ENCODE measurements at places on chromosomes 5 and 9. TPM values are rescaled to one million over a fixed set of nuclear protein-coding genes. Genes with fewer than 3 reads are reported as not detected.

Gene MGAT4B
- 93.8 TPM for total RNA-seq

Gene KLF4
- total RNA-seq: 33.1 TPM

Gene OGN
- 18.1 TPM for total RNA-seq

Gene NME5
- total RNA-seq: 11.1 TPM

Gene IFNA1
- total RNA-seq: not detected

Gene CAPSL
- total RNA-seq: not detected

Gene C9orf153
- total RNA-seq: 0.36 TPM

Gene PAPPA
- 4.9 TPM for total RNA-seq

All from ureter (tissue), 1 donor.